GM12865 (cell line): ENCODE measurements at places on chromosomes 7 and 10.

DNA sequence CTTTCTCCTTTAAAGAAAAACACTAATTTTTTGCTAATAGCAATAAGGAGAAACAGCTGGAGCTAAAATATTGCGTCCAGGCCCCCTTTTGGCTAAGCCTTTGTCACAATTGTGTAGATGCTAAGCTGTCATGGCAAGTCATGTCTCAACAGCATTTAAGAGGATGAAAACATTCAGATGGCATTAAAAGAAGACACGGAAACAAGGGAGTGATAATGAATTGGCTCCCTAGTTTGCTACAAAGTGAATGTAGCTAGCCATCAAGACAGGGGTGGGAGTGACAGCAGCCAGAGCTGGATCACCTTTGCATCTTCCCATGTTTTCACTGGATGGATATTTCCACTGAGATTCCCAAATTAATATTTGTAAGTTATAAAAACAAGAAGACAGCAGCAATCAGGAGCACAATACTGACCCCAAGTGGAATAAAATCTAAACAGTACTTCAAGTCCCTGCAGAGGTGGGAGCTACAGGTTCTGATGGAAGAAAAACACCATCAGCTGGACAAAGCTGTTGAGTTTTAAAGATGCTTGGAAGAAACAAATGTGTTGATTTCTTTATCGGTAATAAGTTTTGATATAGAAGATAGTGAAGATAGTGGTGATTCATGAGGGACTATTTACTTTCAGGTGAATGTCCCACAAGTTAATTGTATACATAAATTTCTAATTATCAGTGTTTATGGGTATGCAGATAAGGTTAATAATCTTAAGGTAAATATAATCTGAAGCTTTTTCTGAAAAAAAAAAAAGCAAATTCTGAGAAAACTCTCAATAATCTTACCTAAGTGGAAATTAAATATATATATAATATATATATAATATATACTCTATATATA is 129.4 kb downstream of the SLC16A9 start:
- DNase-seq, result peak; percentile 15

DNA sequence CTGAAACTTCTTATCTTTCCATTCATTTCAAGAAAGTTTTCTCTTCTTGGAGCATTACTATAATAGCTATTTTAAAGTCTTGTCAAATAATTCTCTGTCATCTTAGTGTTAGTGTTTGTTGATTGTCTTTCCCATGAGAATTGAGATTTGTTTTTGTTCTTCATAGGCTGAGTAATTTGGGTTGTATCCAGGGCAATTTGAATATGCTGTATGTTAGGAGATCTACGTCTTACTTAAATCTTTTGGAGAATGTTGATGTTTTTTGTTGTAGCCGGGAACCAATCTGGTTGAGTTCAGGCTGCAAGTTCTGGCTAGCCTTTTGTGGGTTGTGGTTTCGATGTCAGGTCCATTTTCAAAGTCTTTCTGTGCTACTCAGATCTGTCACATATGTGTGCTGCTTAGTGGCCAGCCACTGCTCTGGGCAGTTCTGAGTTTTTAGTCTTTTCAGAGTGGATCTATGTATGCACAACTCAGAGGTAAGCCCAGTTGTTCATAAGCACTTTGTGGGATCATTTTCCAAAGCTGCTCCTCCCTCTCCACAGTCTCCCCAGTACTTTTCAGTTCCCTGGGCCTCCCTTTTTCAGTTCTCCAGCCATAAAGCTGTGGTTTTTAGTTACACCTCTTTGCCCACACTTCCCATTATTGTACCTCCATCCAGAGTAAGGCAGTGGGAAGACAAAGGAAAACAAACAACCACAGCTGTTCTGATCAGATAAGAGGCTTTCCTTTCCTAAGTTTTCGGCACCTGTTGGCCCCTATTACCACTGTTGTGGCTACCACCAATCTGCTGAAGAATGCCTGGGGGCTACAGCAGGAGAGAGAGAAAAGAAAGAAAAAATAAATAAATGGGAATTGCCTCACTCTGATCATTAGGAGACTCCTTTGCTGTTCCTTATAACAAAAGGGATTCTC is 4.7 kb upstream of the CCNJ start:
- DNase-seq, result peak; percentile 9

GRCh38 chr10:3472287-3473051 is 299.9 kb upstream of the PITRM1 start:
- no peak for DNase-seq

DNA sequence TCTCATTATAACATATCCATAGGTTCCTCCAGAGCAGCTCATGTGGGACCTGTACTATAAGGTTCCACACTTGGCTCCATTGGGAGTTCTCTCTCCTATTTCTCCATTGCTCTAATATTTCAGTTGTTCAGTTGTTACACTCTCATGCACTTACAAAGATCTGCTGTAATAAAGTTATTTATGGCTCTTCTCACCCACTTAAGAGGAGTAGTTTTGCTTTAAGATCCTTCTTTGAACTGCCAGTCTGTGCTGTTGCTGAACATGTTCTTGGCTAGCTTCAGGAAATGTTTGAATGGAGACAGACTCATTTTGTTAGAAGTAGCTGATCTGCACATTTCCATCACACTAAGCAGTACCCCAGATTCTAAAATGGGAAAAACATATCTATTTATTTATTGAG is 250.1 kb downstream of the CDK14 start:
- no peak for DNase-seq

DNA sequence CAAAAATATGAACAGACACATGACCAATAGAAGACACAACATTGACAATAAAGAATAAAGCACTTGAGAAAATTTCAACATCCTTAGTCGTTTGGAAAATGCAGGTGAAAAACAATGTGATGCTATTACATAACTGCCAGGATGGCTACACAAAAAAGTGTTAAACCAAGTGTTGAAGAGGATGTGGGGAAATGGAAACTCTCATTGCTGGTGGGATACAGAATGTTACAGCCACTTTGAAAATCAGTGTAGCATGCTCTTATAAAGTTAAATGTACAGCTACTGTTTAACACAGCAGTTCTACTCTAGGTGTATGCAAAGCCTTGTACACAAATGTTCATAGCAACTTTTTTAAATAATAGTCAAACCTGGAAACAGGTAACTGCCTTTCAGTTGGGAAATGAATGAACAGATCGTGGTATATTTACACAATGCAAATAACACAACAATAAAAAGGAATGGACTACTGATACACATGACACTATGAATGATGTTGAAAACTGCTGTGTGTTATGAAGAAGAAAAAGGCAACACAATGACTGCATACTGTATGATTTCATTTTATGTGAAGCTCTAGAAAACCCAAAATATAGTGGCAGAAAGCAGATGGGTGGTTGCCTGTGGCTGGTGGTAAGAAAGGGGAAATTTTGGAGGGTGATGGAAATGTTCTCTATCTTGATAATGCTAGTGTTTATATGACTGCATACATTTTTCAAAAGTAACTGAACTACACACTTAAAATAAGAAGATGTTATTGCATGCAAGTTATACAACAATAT is 102.2 kb upstream of the VIPR2 start:
- DNase-seq, result no peak
